ENCODE measurements at places on chromosomes 12 and 14.

DNA sequence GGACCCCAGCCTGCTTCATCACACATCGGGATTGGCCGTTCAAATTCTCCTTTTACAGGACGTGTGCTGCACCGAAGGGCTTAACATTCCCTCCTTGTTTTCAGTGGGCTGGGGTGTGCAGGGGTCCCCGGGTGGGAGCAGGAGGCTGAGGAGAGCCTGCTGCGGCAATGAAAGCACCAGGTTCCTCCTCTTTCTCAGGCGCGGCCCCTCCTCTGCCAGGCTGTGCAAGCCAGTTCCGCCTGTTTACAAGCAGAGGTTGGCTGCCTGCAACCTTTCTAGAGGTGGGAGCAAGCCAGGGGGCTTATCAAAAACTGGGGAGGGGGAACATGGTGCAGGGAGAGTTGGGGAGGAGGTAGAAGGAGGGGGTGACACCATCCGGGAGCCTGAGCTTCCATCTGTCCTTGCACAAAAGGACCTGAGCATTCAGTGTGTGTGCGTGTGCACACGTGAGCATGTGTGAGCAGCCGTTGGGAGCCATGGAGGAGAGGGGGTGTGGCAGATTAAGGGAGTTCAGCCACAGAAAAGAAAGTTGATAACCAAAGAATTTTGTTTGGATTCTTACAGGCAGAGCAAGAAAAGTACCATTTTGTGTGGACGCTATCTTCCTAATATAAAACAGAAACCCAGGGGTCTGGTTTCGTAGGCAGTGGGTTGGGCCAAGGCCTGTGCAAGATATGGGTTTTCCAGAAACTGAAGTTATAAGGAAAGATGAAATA lies 108.8 kb upstream of the RFLNA start:
- no peak for DNase-seq

- DNase-seq: no peak
These were observed 69.0 kb upstream of the CLMN start for GRCh38 chr14:95388699-95389098.

- no peak for DNase-seq
These were observed 82.7 kb upstream of the OTX2 start for GRCh38 chr14:56892959-56893358.

DNA sequence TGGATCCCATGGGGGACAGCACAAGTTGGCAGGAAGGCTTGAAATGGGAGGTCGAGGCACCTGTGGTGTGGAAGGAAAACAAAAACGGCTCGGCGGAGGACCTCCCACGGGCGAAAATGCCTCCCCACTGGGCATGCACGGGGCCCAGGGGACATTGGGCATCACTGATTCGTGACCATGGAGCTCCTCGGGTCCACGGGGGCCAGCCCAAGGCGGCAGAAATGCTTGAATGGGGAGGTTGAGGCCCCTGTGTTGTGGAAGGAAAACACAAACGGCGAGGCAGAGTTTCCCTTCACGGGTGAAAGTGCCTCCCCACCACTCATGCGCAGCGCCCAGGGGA lies 376.0 kb downstream of the ALG10 start:
- no peak for DNase-seq

DNA sequence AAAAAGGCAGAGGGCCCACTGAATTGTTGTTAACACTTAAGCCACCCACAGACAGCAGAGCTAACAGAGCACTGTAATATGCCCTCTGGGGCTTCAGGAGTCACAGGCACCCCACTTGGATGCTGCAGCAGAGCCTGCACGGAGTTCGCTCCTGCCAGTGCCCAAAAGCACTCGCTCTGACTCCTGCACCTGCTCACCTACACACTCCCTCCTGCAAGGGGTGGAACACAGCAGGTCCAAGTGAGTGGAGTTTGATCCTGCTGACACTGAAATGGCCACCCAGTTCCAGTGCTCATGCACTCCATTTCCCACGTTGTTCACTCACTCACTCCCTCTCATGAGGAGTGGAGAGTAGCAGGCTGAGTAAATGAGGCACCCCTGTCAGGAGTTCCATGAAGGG lies 68.8 kb downstream of the OSBPL8 start:
- DNase-seq: no peak

DNA sequence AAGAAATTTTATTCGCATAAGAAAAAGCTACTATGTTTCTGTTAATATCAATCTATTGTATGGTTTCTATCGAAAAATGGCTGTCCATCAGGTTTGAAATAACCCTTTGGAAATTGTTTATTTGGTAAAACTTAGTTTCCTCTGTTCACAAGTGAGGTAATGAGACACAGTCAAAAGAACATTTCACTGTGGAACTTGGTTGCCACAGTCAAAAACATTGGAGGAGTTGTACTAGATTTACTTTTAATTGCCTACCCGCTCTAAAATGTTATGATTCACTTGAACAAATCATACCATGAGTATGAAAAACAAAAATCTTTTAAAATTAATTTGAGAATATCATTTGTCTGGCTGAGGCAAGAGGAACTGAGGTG lies 46.5 kb downstream of the ITPR2 start:
- DNase-seq: no peak

DNA sequence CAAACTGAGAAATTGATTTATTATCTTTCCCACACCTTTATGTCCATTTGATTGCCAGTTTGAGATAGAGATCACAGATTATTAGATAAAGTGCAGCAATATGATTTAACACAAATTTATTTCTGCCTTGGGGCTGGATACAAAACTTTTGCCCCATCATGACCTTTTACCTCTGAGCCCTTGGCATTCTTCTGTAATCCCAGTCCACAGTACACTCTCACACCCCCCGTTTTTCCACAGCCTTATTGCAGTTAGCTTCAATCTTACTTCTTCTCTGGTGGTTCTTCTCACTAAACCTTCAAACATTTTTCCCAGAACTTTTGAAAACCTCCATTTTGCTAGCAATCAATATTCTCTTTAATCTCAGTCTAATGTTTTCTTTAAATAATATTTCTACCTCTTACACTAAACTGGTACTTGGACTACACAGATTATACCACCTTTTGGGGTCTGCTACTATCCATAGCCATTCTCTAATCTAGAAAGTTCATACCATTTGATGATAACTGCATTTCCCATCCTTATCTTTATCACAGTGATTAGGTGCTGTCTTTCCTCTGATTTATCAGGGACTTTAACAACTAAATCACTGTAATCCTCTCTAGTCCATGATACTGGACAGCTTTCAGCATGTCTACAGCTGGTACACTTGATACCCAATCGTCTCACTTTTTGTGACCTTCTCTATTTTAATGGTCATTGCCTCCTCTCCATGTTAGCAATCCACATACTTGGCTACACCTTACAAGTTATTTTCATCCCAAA lies 186.7 kb upstream of the PDE3A start:
- DNase-seq: no peak

DNA sequence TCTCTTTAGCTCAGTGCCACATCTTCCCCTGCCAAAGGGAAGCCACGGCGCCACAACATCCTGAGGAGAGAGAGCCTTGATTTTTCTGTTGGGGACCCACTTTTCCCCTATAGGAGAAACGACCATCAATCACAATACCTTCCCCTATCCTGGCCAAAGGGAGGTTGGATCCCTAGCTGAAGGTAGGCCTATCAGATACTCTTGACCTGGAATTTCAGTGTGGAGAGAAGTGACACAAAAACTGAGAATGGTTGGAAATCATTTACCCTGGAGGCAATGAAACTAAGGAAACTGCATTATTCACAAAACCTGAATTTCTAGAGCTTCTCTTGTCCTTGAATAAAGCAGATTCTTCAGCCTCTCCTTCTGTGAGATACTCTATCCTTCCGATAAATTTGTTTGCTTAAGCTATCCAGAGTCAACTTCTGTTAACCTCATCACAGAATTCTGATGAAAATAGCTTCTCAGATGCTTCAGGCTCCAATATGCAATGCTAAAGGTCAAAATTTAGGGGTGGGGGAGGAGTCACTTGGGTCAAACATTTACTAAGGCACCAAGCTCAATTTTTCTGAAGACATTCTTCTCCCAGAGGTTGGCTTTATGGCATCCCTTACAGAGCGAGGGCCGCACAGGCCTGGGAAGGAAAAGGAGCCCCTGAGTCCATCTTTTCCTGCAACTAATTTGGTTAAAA lies 27.0 kb upstream of the DUSP6 start:
- DNase-seq: no peak

GRCh38 chr12:5003025-5003666 lies 40.5 kb upstream of the KCNA5 start:
- no peak for DNase-seq

GRCh38 chr12:103816663-103817062 lies 24.4 kb downstream of the NT5DC3 start:
- DNase-seq: no peak

DNA sequence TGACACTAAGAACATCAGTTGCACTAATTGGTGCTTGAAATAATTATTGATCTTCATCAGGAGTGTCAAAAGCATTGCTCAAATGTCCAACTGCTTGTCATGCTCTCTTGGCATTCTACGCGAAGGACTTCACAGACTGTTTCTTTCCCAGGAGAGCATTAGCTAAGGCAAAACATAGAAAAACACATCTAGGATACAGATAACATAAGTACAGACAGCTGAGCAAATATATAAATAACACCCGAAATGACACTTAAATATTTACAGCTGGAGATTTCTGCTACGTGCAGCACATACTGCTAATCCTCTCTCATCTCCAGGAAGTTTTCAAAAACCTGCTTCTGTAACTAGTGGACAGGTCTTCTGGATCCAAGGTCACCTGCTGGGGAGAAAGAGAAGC lies 120.0 kb upstream of the PRMT8 start:
- DNase-seq: no peak

- DNase-seq: no peak
These were observed 70.4 kb downstream of the RPL10L start for GRCh38 chr14:46581036-46581671.
